ENCODE measurements at places on chromosomes 7 and 10. TPM values are rescaled to one million over a fixed set of nuclear protein-coding genes. Genes with fewer than 3 reads are reported as not detected.

Gene KIAA1217
- total RNA-seq: 12.7 TPM

Gene WNT8B
- not detected for total RNA-seq

Gene TAS2R5
- 1.3 TPM for total RNA-seq

Gene PDE6C
- not detected for total RNA-seq

Gene TMEM225B
- not detected for total RNA-seq

Gene PCGF5
- total RNA-seq: 81.6 TPM

Gene SLC26A5
- 0.16 TPM for total RNA-seq

Gene DNAJB9
- total RNA-seq: 17.4 TPM

Gene PTF1A
- total RNA-seq: not detected

- no peak for ATAC-seq
Observed at GRCh38 chr10:108567899-108568752, 1355.2 kb downstream of the XPNPEP1 start.

- no peak for ATAC-seq
Observed at GRCh38 chr7:144830811-144831210, 5.0 kb downstream of the TPK1 start.

DNA sequence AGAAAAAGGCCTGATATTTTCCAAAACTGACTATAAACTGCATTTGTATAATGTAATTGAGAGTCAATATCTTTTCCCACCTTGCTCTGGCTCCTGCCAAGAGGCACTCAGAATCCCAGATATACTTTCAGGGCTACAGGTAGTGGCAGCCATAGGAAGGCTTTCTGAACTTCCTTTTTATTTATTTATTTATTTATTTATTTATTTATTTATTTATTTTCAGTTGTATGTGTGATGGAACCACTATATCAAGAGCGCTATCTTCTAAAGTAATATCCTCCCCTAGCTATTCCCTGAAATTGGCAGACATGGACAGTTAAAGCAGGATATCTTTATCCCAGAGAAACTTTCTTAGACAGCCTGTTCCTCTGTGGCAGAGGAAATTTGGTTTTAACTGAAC lies 86.7 kb downstream of the SEMA3E start:
- ATAC-seq: no peak

DNA sequence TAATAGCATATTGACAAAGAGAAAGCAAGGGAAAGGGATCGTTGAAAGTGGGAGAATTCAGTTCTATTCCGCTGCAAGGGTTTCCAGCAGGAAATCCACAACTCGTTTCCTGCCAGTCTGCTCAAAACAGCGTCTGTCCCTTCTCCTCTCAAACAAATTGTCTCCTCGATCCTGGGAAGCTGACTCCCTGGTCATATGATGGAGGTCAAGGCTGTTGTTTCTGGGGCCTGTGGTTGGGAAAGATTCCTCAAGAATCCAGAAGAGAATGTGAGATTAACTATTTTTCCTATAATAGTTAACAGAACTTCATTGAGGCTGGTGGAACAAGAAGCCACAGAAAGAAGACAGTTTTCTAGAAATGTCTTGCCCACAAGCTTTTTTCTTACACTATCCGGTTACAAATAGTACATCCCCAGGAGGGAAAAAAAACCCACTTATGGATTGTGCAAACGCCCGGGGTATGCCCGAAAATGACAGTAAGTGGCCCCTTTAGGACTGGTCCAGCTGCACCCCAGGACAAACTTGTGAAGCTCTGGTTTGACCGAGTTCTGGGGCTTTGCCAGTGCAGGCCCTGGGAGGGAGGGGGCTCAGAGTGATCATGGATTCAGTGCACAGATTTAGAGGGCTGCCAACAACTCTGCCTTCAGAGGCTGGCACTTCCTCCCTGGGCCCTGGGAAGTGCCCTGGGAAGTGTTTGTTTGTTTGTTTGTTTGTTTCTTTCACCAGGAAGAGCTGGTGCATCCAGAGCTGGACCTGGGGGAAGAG lies 49.4 kb upstream of the CTBP2 start:
- ATAC-seq: no peak

GRCh38 chr7:142796001-142796500 lies 25.3 kb downstream of the PRSS2 start:
- ATAC-seq: no peak

- no peak for ATAC-seq
Observed at GRCh38 chr7:131294553-131294952, 33.1 kb upstream of the MKLN1 start.

GRCh38 chr10:34427911-34428216 lies 387.2 kb downstream of the PARD3 start:
- ATAC-seq: no peak

DNA sequence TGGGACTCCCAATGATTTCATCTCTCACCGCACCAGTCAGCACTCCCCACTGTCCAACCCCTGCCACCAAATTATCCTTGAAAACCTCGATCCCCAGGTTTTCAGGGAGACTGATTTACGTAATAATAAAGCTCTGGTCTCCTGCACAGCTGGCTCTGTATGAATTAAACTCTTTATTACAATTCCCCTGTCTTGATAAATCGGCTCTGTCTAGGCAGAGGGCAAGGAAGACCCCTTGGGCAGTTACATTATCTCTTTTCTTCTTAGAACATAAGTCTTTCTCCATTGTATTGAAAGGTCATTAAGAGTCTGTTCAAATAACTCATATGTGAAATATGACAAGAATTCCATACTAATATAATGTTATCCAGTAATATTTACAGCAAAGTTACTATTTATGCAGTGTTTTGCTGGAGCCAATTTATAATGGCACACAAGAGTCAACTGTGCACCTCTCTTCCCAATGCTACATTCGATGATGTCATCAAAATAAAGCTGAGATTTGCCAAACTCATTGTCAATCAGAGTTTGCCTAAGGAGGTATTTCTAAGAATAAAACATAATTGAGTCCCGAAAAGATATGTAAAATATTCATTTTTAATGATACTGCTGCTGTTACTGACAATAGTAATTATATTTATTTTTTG lies 1297.2 kb upstream of the LRRTM3 start:
- no peak for ATAC-seq

DNA sequence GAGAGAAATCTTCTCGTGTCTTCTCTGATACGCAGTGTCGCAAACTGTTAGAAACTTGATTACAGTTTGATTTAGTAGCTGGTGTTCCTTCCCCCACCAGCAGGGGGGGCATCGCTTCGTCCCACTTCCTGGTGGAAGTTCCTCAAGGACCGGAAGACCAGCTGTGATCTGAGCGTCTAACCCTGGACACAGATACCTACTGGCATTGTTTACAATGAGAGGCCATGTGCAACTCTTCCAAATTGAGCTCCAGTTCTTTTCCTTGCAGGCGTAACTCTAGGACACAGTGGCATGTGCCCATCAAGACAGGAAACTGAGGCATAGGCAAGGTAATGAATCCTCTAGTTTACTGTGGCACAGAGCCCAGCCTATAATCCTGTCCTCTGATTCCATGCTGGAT lies 219.0 kb downstream of the CCDC3 start:
- no peak for ATAC-seq

DNA sequence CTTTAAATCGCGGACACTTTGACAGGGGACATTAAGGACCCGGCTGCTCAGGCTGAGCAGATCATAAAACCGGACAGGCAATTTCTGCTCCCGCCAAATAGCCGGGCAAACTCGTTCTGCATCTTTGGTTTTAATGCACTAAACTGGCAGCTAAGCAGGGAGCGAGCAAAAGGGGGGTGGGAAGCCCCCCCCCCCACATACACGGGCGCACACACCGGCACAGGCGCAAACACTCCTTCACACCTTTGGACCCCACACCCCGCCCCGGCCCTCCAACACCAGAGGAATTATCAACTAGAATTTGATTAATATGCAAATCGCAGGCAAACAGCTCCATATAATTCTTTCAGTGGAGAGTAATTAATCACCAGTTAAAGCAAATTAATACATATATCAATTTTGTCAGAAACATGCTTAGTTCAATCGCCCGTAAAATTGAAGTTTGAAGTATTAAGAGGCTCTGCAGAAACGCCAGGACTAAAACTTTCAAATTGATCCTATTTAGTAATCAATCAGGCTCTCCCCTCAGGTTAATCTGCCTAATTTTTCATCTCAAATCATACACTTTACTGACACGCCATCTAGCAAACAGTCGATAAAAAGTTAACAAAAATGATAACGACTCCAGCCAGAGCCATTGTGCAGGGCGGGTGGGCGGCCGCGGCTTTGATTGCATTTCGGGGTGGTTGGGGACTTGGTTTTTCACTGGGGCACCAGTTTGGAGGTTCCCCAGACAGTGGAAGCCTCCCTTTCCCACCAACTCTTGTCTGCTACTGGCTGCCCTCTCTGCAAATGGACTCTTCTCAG lies 9.9 kb downstream of the LBX1 start:
- ATAC-seq: no peak

- peak; percentile 79 for ATAC-seq
Observed at GRCh38 chr7:24727154-24728120, 29.8 kb downstream of the GSDME start.

DNA sequence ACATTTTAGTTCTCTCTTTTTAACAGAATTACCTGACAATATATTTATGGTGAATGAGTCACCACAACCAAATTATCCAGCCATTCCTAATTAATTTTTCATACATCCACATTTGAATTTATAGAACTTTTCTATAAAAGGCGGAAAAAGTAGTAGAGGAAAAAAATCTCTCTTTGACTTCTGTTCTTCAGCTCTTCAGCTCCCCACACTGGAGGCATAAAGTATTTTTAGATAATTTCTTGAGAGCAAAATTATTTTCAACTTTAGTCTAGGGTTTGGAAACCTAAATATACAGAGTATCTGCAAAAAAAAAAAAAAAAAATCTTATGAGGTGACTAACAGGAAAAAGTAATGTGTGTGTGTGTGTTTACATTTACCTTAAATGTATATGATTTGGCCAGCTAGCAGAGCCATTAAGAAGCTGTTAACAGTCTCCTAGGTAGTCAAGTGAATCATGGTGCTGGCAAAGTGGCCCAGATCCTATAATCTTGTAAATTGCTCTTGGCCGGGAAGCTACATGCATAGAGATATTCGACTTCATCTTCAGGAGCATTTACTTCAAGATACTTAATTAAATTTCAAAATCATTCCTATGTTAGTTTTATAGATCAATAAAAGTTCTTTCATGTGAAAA lies 383.1 kb upstream of the STEAP1 start:
- ATAC-seq: no peak

DNA sequence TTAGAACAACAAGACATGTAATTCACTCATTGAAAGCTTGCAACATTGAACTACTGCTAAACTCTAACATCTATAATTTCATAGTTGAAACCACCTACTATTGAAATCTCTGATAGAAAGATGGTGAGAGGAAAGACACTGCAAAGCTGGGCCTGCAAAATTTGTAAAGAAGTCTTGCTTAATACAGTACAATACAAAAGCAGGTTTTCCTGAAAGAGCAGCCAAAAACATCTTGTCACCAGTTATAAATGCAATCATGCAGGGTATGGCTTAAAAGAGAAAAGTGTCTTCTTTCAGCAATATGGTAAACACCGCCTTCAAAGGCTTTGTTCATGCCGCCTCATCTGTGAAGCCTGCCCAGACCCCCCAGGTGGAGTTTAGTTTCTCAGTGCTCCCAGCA lies 109.2 kb downstream of the ANK3 start:
- no peak for ATAC-seq

DNA sequence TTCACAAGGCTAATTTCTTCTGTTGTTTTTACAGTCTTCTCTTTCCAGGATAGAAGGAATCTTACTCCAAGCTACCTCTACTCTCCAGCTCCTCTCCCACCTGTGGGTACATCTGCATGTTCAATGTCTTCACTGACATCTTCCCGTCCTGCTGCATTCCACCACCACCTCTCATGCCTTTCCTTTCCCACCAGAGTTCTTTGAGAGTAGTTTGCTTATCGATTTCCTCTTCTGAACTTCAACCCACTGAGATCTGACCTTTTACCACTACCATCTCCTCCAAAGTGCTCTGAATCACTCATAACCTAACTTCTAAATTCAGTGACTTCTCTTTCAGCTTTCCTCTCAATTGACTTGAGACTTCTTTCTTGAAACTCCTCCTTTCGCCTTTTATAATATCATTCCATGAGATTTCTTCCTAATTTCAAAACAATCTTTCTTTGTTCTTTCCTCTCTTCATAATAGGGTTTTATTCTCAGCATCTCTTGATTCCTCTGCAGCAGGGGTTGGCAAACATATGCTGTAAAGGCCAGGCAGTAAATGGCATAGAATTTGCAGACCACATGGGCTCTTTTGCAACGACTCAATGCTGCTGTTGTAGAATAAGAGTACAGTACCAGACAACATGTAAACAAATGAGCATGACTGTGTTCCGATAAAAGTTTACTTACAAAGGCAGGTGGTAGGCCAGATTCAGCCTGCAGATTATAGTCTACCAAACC lies 22.1 kb downstream of the ACSL5 start:
- ATAC-seq: no peak

DNA sequence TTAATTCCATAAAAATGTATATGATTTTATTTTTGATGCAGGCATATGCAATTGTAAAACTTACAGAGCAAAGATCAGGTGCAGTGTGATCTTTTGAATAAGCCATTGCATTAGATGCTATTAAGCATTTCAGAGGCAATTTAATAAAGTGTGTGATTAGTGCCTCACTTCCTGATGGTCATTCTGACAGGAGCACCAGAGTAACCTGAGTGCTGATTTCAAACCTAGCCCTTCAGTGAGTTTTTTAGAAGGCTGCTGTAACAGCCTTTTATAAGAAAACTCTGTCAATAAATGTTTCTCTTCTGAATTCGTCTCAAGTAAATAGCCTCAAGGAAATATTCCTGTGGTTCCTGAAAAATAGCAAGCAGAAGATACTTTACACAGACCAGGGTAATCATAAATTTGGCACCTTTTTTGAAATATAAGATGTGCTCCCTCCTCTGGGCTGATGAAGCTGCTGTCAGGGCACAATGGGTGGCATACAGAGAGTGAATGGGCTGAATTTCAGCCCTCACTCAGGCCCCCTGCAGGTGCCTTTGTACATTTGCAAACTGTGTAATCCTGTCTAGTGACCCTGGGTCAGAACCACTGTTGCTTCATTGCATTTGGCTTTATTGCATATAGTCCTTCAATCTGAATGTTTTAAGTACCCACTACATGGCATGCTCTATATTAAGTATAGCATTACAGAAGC lies 193.7 kb upstream of the CSTF2T start:
- ATAC-seq: no peak

GRCh38 chr7:37098762-37099161 lies 349.9 kb downstream of the ELMO1 start:
- ATAC-seq: no peak
